Suppressor macrophage treated with lipopolysaccharide for 4 hours (primary cell): ENCODE measurements at places on chromosomes 5 and 9.

GRCh38 chr5:14114615-14115251 is 28.4 kb upstream of the TRIO start:
- DNase-seq = no peak

DNA sequence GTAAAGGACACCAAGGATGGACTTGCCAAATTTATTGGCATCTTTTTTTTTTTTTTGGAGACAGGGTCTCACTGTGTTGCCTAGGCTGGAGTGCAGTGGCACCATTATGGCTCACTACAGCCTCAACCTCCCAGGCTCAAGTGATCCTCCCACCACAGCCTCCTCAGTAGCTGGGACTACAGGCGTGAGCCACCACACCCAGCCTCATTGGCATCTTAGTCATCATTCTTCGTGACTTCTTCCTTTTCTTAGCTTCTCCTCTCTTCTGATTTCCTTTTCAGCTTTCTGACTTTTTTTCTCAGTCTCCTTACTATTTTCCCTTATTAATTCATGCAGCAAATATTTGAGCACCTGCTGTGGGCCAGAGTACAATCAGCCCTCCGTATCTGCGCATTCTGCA is 6.1 kb downstream of the MAML1 start:
- DNase-seq = peak; percentile 50

DNA sequence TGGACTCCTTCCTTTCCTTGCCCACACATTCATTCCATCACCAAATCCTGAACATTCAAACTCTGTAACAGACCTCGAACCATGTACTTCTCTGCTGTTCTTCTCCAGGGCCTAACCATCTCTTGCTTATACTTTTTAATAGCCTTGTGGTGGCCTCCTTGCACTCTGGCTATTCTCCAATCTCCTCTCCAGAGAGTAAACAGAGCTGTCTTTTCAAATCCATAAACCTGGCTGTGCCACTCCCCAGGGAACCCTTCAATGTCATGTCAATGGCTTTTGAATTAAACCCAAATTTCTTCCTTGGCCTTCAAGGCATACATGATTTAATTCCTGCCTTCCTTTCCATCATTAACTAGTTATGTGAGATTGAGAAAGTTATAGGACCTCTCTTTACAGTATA is 277.6 kb upstream of the EFNA5 start:
- no peak for DNase-seq

DNA sequence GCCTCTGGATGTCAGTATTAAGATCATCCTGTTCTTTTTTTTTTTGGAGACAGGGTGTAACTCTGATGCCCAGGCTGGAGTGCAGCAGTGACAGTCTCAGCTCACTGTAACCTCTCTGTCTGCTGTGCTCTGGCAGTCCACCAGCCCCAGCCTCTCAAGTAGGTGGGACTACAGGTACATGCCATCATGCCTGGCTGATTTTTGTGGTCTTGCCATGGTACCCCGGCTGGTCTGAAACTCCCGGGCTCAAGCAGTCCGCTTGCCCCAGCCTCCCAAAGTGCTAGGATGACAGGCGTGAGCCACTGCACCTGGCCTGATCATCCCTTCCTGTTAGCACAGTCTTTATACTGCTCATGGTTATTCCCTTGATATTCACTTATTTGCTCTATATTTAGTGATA is 3.5 kb downstream of the KDM4C start:
- DNase-seq = no peak

- DNase-seq = no peak
These were observed 104.4 kb downstream of the KLHL3 start for GRCh38 chr5:137631453-137631852.

DNA sequence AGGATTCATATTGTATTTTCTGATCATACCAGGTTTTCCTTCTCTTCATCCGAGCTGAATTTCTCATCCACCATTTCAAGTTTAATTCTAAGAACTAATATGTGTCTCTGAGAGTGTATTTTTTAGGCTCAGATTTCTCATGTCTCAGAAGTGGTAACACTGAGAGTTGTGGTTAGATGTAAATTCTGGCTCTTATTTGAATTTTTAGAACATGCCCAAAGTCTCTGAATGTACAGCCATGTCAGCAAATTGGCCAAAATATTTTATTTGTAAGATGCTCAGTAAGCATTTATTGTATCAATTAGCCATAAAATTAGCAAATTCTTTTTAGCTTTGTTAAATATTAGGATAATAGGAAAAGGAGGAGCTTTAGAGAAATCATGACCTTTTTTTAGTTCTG is 16.6 kb downstream of the SV2C start:
- no peak for DNase-seq

DNA sequence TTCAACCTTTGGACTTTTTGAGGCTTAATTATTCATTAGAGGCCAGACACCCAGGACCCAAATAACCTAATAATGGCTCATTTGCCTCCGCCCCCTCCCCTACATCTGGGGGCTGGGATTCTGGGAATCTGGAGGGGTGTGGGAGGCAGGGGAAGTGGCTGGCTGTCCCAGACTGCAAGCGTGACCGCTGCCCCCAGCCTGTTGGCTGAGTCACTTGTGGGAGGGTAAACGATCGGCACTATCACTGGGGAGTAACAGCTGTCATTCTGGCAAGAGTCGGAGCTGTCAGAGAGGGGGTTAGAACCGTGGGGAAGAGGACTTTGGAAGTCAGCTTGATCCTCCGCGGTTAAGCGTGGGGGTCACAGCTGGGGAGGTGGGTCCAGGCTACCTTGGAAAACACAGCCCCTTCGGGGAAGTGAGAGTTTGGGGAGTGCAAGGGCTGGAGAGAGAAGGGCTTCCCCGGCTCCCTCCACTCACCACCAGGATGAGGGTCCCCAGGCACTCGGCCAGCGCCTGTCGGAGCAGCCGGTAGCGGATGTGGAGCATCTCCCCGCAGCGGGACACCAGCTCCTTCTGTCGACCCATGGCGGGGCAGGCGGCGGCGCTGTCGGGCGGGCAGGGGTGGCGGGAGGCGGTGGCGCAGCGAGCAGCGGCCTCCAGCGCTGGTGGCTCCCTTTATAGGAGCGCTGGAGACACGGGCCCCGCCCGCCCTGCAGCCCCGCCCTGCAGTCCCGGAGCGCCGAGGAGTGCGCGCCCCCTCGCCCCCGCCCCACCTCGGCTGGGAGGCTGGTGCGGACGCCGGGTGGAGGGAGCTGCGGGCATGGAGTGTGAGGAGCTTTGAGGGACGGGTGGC is at the start of gene AQP3:
TSS of gene AQP3 (minus strand) at position 648 of the 853 bp plus-strand sequence. CDS start at position 585, 63 bp downstream.
- DNase-seq = peak; percentile 79

- no peak for DNase-seq
These were observed 477.0 kb downstream of the CDH10 start for GRCh38 chr5:24167806-24168205.

GRCh38 chr5:149550594-149551226 is 529 bp downstream of the CSNK1A1 start:
- no peak for DNase-seq

- no peak for DNase-seq
These were observed 28.1 kb upstream of the CETN3 start for GRCh38 chr5:90437663-90438062.

- DNase-seq = no peak
These were observed 12.8 kb downstream of the CAMK4 start for GRCh38 chr5:111236995-111237394.

- DNase-seq = no peak
These were observed 130.2 kb downstream of the TTC39B start for GRCh38 chr9:15176836-15177235.

DNA sequence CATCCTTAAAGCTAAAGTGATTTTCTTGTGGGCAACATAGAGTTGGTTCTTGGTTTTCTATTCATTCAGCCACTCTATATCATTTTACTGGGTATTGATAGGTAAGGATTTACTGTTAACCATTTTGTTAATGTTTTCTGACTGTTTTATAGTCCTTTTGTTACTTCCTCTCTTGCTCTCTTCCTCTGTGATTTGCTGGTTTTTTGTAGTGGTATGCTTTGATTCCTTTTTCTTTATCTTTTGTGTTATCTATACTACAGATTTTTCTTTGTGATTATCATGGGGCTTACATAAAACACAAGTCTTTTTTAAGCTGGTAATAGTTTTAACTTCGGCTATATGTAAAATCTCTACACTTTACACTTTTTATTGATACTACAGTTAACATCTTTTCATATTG is 43.3 kb downstream of the CREBRF start:
- DNase-seq = no peak

- no peak for DNase-seq
These were observed 3.9 kb upstream of the MGAT1 start for GRCh38 chr5:180806351-180807011.

GRCh38 chr5:131148835-131149234 is 16.2 kb downstream of the HINT1 start:
- DNase-seq = no peak

GRCh38 chr9:115229496-115229895 is 111.5 kb upstream of the TNC start:
- DNase-seq = no peak

DNA sequence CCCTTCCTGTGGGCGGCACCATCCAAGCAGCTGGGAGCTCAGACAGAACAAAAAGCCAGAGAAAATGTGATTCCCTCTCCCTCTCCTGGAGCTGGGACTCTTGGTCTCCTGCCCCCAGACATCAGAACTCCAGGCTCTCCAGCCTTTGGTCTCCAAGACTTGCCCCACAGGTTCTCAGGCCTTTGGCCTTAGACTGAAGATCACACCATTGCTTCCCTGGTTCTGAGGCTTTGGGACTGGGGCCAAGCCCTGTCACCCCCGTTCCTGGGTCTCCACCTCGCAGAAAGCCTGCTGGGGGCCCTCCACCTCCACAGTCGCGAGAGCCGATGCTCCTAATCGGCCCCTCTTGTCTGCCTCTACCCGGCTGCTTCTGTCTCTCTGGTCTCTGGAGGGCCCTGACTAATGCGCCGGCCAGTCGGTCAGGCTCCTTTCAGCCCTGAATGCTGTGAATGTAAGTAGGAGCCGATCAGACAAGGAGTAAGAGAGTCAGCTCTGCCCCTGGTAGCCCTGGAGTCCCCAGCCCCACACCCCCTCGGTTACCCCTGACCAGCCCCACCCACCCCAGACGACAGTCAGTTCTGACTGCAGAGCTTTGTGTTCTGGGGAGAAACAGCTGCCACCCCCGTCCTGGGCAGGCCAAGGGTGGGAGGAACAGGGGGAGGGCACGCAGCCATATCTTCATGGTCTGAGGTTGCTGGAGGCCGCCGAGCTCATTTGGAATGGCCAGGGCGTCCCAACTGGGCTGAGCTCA is 57.5 kb downstream of the VAV2 start:
- DNase-seq = no peak

GRCh38 chr5:68319706-68320412 is 104.3 kb downstream of the PIK3R1 start:
- DNase-seq = no peak

GRCh38 chr5:140169410-140169809 is 5.6 kb upstream of the CYSTM1 start:
- peak; percentile 51 for DNase-seq

GRCh38 chr5:141369994-141370848 is at the start of gene PCDHGB3:
TSS of gene PCDHGB3 (plus strand) at chr5:141370242. CDS start at chr5:141370395, 153 bp downstream.
- peak; percentile 22 for DNase-seq

DNA sequence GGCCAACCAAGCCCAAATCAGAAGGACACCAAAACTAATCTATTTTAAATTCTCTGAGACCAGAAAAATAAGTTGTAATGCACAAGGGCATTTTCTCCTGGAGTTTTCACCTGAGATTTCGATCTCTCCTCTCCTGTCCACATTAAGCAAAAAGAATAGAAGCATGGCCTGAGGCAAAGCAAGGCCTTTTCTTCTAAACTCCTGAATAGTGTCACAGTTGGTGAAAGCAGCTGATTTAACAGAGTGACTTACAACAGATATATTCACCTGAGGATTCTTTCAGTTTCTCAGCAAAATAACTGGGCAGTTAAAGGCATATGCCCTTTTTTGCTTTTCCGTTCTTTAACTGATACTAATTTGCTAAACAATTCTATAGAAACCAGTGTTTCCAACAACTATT is 547.7 kb downstream of the EFNA5 start:
- no peak for DNase-seq

- peak; percentile 77 for DNase-seq
These were observed 130.3 kb downstream of the CDC42SE2 start for GRCh38 chr5:131394128-131394527.

DNA sequence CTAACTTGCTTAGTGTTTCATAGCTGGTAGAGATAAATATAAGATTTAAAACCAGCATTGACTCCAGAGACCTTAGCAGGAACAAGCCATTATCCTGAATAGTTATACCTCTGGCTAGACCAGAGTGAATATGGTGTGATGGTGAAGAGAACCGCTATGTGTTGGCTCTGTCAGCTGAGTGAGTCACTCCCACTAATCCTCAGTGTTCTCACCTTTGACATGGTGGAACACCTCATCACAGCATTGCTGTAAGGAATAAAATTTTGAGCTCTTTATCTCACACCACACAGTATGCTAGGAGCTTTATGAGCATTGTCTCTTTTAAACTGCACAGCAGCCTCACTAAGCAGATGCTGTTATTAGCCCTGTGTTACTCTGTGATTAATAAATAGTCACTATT is 90.7 kb upstream of the DHFR start:
- DNase-seq = no peak

- DNase-seq = peak; percentile 57
These were observed at the start of gene JAKMIP2 for GRCh38 chr5:147782110-147783028. TSS of gene JAKMIP2 (minus strand) at chr5:147782728. CDS start at chr5:147671806, 110,922 bp downstream.

DNA sequence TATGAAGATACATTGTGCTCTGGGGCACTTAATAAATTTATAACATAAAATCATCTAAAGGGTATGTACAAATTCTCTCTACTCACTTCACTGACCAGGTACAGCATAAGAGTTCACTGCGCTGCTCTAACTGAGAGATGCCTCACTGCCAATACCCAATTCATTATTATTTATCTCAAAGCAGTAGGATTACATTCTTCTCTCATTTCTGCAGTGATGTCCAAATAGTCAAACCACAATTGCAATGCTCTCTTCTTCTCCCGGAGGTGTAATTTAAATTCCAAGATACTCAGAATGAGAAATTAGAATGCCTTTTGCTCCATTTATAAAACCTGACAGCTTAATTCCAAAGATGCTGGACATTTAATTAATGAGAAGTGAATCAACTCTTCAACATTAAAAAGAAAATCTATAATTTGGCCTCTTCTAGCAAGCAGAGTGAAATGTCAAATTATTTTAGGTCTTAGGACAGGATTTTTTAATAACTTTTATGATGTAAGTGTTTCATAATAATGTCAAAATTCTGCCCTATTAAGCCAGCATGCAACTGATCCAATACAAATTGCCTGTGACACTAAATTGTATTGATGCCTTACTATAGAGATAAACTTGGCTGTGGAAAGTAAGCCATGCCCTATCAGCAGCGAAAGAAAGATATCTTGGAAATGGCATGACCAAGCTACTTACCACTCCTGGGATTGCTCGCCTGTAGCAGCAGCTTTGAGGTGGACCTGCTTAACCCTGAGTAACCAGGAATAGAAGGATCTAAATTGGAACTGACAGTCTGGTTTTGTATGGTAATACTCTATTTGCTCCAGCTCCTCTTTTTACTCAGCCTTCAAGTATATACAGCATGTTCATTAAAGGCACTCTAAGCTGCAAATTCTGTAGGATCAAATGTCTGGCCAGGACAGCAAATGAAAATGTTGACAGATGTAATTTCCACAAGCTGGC is 374.2 kb upstream of the TYRP1 start:
- no peak for DNase-seq

DNA sequence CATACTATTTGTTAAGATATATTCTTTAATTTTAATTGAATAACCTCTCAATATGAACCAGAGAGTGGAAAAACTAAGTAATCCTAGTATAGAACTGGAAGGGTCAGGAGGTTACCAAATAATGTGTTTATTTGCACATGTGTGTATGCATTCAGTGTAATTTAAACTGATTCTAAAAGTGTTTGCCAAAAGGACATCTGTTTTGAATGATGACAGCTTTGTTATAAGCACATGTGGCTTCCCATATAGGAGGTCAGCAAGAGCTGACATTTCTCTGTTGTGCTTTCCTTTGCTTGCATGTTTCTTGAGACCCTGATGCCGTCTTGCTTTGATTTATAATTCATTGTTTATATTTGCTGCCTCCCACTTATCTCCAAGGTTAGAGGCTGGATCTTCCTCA is 383.4 kb downstream of the BRINP1 start:
- DNase-seq = no peak
